ENCODE measurements at places on chromosomes 11 and 22. TPM values are rescaled to one million over a fixed set of nuclear protein-coding genes. Genes with fewer than 3 reads are reported as not detected.

The VWA5A gene
- polyA plus RNA-seq: 10.7 TPM

The NLRP14 gene
- polyA plus RNA-seq: not detected

The HOATZ gene
- not detected for polyA plus RNA-seq

The MOV10L1 gene
- polyA plus RNA-seq: 0.92 TPM

The MYOD1 gene
- not detected for polyA plus RNA-seq

The MS4A12 gene
- not detected for polyA plus RNA-seq

The SMC1B gene
- polyA plus RNA-seq: 0.01 TPM

The MIAT gene
- 0.29 TPM for polyA plus RNA-seq

The MN1 gene
- polyA plus RNA-seq: 3.8 TPM

The IGLL1 gene
- not detected for polyA plus RNA-seq

The CCND1 gene
- polyA plus RNA-seq: 59.6 TPM

The CHADL gene
- 2.9 TPM for polyA plus RNA-seq

The SUSD2 gene
- polyA plus RNA-seq: 6.3 TPM

The PAX6 gene
- polyA plus RNA-seq: 4.2 TPM

The APBB1 gene
- 23.0 TPM for polyA plus RNA-seq

The TEF gene
- 19.0 TPM for polyA plus RNA-seq

The FXYD6 gene
- 39.6 TPM for polyA plus RNA-seq

The LRRC4C gene
- 0.74 TPM for polyA plus RNA-seq

The FERMT3 gene
- 39.9 TPM for polyA plus RNA-seq

The NTM gene
- polyA plus RNA-seq: 2.2 TPM

The OR8D4 gene
- polyA plus RNA-seq: not detected

The NXPE2 gene
- polyA plus RNA-seq: not detected

The CRACR2B gene
- polyA plus RNA-seq: 36.7 TPM

The DUSP8 gene
- 4.3 TPM for polyA plus RNA-seq

The REXO2 gene
- 38.3 TPM for polyA plus RNA-seq

The PLAAT2 gene
- 1.5 TPM for polyA plus RNA-seq

The RHOD gene
- 26.5 TPM for polyA plus RNA-seq

The PGM2L1 gene
- 1.7 TPM for polyA plus RNA-seq

The PYGM gene
- 3.2 TPM for polyA plus RNA-seq

The TMEM179B gene
- 48.4 TPM for polyA plus RNA-seq

The KCNJ11 gene
- polyA plus RNA-seq: 1.7 TPM
